ENCODE measurements at places on chromosomes 11 and 22.

DNA sequence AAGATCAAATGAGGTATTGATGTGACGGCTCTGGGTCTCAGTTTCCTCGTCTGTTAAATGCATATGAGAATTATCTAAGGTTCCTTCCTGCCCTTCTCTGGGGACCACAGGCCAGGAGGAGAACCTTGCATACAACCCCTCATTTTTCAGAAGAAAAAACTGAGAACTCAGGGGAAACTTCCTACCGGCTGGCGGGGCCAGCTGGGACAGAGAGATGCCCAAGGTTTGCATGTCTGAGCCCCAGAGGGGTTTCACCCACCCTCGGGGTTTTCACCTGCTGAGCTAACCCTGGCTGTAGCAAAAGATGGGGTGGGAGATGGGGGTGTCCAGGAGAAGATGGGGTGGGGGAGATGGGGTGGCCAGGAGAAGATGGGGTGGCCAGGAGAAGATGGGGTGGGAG is 4.3 kb downstream of the TNFRSF13C start:
- DNase-seq: no peak

DNA sequence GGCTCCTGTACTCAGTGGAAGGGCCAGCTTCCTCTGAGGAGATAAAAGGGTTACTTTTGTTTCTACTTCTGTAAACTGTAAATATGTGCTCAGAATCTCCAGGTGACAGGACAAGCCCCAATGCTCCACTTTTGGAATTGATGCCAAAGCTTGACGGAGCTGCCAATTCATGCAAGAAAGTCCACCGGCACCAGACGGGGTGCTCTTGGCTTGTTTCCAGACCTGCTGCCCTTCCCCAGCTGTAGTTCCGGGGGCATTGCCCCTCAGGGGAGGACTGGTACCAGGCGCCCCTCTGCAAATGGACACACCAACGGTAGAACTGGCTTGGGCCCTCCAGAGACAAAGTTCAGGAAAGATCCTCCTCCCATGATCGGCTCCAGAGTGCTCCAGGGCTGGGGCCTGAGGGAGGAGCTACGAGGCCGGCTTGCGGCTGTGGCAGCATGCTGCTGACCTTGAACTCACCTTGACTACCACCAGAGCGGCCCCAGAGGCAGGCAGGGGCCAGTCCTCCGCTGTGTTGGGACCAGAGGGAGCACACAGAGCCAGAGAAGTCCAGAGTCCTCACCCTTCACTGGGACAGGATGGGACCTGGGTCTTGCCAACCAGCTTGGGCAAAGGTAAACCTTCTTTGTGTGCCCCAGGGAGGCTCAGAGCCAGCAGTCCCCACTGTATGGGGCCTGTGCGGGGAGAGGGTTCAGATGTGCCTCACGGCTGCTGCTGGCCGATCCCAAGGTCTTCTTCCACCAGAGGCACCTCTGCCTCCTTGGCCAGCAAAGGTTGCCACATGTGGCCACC is 17.8 kb upstream of the OAF start:
- no peak for DNase-seq

- DNase-seq: no peak
Observed at GRCh38 chr11:119205080-119205479, 1.1 kb upstream of the CBL start.

- DNase-seq: no peak
Observed at GRCh38 chr11:114161486-114162250, 102.2 kb downstream of the ZBTB16 start.

- no peak for DNase-seq
Observed at GRCh38 chr22:42969348-42969975, 45.5 kb downstream of the PACSIN2 start.

GRCh38 chr11:68667511-68668500 is 16.5 kb upstream of the GAL start:
- no peak for DNase-seq

Data from GM12892 (cell line).